ENCODE measurements at places on chromosomes 4 and X.

DNA sequence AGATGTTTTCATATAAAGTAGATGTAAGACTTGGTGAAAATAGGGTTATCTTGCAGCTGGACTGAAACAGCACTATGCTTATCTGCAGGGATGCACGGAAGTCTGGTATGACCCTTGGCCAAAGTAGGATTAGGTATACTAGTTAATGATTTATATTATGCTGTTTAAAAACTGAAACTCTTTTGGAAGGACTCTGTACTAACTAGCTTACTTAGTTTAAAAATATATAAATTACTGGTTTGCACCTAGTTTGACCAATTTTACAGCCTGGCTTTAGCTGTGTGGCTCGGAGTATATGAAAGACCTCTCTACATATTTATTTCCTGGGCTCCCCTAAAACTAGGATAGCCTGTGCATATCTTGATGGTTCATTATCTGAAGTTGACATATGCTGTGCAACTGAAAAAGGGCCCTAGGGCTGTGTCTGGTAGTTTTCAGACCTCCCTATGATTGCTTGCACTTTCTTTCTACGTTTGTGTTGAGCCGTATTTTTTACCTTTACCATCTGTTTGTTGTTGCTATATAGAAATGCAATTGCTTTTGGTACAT, 89.2 kb downstream of the TMEM144 start:
- DNase-seq: no peak

DNA sequence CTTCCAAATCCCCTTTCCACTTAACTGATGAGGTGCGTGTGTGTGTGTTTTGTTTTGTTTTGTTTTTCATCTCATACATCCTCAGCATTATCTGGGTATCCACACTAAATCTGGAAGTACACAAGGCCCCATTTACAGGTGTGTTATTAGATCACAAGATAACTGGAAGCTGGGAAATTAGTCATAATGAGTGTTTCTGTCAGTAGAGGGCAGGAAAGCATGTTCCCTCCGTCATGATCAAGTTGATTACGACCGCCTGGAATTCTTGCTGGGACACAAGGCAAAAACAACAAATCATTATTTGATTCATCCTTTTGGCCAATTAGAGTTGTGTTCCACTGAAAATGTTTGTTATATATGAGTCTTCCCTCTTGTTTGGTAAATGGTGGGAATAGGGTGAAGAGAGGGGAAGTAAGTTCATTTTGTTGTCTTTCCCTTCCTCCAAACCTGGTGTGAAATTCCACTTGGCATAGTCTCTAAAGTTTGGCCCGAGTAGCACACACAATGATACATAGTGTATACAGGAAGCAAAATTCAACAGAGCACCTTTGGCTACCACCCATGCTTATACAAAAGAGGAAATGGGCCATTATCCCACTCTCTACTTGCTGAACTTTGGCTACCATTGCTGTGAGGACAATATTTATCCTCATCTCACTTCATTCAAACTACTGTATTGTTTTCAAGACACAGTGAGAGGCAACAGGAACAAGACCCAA, 33.3 kb upstream of the TLL1 start:
- DNase-seq: no peak

DNA sequence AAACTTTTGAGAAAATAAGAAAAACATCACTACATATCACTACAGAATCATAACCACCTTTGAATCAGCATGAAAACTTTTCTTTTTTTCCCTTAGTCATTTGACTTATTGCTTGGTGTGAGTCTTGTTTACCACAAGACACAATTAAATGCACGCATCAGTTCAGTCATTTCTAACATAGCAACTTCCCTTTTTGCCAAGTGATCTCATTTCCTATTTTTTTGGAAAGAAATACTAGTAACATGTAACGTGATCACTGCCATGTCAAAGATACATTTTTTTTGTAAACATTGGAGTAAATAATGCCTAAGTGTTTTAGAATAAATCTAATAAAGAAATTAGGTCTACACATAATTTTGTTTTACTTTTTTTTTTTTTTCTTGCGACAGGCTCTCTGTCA, 5.1 kb upstream of the CXCL8 start:
- DNase-seq: no peak

DNA sequence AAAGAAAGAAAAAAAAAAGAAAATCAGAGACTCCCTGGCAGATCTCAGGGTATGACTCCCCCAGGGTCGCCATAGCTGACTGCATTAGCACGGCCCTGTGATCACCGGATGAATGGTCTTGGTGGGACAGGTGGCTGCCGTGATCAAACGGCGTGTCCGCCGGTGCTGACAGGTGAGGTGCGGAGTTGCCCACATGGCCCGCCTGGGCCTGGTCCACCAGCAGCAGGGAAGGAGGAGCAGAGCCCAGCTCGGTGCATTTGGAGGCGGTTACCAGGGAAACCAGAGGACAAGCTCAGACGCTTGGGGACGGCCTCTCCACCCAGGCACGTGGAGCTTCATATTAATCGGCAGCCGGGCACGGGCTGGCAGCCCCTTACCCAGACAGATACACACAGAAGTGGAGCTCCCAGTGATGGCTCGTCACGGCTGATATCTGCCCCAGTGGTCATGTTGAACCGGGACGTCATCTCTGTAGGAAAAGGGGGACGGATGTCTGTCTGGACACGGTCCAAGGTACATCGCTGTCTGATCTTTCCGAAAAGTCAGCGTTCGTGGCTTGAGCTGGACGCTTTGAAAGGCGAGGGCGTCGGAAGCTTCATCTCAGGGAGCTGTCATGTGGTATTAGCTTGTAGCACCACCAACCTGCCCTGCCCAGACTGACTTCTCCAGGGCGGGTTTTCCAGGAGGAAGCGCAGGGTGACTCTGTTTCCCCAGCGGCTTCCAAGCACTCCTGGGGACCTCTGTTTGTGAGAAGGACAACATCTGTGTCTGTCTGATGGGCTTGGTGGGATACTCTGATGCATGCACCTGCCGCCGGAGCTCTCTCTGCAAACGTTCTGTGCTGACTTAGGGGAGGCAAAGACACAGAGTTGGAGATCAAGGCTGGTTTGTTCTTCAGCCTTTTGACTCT, 180.7 kb downstream of the CRLF2 start:
- DNase-seq: no peak

DNA sequence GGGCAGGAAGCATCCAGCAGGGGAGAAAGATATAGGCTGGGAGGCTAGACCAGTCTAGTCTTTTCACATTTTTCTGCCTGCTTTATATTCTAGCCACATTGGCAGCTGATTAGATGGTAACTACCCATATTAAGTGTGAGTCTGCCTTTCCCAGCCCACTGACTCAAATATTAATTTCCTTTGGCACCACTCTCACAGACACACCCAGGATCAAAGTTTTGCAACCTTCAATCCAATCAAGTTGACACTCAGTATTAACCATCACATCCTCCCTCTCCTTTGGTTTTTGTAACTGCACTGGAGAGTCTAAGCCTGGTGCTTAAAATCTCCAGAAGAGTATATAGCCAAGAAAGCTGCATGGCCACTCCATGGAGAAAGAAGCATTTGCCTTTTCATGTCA, 560.4 kb downstream of the GRXCR1 start:
- DNase-seq: no peak

DNA sequence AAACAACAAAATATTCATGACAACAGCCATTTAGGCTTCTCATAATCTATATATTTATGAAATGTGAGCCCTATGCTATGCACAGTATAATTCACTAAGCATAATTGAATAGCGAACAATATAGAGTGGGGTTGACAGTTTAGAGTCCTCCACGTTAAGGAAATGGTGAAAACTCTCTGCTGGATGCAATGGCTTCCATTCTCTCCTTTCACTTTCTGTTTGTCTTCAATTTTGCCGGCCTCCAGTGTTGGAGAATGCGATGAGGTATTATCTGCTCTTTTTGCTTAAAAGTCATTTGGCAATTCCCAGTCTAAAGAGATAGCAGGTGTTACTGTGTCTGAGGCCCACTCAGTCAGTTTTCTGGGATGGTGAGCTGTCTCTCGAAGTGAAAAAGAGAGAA, 52.1 kb downstream of the NPY5R start:
- no peak for DNase-seq

- DNase-seq: no peak
These were observed 245.2 kb upstream of the DIPK2B start for GRCh38 chrX:45445745-45446412.

DNA sequence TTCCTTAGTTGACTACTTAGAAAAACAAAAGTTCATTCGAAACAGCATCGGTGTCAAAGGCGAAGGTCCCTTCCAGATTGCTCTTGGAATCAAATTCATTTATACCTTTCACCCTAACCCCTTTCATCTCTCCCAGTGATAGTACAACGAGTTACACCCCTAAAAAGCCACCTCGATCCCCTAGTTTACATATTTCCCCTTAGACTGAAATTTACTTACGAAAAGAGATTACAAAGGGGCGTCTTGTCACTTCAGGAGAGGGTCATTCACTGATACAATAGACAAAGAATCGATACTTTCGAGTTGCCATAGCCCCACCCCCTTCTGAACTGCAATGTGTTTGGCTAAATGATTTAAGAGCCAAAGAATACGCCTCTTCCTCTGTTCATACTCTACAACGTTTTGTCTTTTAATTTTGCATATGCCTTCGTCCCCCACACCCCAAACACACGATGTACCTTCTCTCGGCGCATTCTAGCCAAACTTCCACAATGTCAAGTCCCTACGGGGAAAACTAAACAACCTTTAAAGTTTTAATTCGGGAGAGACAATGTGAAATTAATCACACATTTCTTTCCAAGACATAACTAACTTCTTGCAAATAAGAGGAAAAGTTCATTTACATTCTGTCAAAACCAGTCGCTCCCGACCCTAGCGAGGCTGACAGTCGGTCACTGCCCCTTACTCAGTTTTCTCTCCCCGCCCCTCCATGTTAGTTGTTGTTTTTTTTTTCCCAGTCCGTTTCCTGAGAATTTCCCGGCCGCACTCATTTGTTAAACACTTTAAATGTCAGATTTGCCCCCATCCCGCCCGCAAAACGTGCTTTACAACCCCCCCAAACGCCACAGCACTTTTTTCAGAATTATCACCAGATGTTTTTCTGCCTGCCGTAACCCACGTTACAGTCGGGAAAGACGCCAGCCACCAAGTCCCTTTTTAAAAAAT, 88.6 kb downstream of the HPRT1 start:
- DNase-seq: no peak
